ENCODE measurements at places on chromosomes 7 and 10.

- no peak for DNase-seq
Observed at GRCh38 chr10:19947656-19948055, 131.4 kb downstream of the PLXDC2 start.

GRCh38 chr10:24723386-24723787 lies 300 bp downstream of the ARHGAP21 start:
- peak; percentile 41 for DNase-seq

GRCh38 chr7:98879198-98879978 lies 1.1 kb downstream of the TRRAP start:
- DNase-seq: peak; percentile 17

DNA sequence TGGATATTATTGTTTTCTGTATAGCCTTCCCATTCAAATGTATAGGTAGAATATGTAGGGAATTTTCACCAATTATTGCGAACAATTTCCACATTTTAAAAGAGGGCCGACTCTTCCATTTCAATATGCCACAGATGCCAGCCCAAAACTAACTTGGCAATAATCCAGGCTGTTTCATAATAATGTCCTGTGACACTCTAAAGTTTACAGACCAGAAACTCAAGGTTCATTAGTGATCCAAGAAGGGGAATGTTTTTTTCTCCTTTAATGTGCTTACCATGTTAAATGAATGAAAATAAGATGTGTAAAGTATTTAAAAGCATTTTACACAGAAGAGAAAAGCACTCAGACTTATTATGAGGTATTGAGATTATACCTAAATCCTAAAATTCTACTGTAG lies 63.0 kb upstream of the FAM3C start:
- no peak for DNase-seq

- peak; percentile 62 for DNase-seq
Observed at GRCh38 chr7:3028071-3028757, 15.5 kb downstream of the CARD11 start.

Measured in fibroblast of skin of back (primary cell).